HFFc6 (cell line): ENCODE measurements at places on chromosomes 11 and 22.

- peak; percentile 87 for DNase-seq
Observed at GRCh38 chr11:57432714-57433163, 5.8 kb upstream of the SLC43A3 start.

- peak; percentile 52 for DNase-seq
Observed at GRCh38 chr11:119100246-119100970, 1.2 kb downstream of the DPAGT1 start.

GRCh38 chr22:38072322-38073149 lies 11.4 kb downstream of the SLC16A8 start:
- DNase-seq = no peak

DNA sequence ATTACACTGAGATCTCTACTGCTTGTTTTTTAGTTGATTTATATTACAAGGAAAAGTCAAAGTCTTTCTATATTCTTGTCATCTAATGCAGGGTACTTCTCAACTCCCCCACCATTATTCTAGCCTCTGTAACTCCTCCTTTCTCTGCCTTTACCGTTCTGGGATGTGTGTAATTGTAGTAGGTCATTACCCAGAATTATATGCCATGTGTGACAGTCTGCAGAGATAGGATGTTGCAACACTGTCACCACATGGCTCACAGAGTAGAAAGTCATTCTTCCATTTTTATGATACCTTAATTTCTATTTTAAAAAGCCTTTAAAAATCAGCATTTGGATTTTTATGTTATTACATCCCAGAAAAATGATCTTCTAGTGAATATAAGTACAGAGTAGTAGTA lies 32.7 kb downstream of the ZNF143 start:
- DNase-seq = no peak
